ENCODE measurements at places on chromosomes 12 and 14.

- DNase-seq: no peak
These were observed 16.4 kb upstream of the KCNA5 start for GRCh38 chr12:5027046-5027821.

- peak; percentile 20 for DNase-seq
These were observed 2.3 kb upstream of the HSPB8 start for GRCh38 chr12:119176267-119177055.

DNA sequence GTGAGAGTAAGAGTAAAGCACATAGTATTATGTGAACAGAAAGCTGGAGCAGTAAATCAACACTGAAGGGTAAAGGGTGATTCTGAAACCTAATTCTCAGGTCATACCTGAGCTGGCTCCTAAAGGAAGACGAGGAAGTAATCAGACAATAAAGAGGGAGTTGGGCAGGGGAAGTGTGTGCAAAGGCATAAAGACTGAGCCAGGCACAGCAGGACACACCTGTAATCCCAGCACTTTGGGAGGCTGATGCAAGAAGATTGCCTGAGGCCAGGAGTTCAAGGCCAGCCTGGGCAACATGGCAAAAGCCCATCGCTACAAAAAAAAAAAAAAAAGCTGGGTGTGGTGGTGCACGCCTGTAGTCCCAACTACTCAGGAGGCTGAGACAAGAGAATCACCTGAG lies 9.6 kb downstream of the ARF3 start:
- DNase-seq: no peak

DNA sequence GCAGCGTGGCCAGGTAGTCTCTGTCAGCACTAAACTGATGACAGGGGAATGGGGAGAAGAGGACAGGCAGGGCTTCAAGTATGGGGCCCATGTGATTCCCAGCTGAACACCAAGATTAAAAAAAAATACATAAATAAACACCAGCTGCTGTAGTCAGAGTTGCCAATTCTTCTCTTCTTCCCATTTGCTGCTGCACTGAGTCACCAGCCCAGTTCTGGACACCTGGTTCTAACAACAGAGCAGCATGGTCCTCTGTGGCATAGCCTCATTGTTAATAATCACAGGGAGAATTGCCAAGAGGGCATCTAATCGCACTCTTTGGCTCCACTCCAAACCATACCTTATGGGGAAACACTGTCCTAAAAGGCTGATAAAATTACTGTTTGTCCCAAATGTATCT lies 15.1 kb downstream of the PPM1H start:
- no peak for DNase-seq

DNA sequence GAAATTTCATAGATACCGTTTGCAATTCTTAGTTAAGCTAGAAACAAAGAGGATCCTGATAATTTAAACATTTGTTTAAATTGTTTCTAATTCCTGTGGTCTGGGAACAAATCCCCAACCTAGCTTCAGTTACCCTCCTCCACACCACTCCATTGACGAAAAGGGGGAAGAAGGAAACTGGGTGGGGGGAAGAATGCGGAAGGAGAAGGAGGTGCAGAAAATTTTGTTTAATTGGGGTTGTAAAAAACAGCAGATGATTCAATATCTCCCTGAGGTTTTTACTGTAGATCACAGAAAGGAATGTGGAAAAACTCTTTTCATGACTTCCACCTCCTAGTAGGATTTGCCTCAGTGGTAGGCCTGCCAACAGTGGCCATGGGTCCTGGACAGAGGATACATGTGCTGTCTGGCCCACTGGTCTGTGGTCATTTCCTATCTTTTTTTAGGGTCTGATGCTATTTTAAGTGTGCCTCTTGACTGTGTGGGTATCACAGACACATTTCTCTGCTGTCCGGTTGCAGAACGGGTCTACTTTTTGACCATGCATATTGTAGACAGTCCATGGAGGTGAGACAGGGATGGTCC lies 122.9 kb upstream of the PCED1B start:
- no peak for DNase-seq

DNA sequence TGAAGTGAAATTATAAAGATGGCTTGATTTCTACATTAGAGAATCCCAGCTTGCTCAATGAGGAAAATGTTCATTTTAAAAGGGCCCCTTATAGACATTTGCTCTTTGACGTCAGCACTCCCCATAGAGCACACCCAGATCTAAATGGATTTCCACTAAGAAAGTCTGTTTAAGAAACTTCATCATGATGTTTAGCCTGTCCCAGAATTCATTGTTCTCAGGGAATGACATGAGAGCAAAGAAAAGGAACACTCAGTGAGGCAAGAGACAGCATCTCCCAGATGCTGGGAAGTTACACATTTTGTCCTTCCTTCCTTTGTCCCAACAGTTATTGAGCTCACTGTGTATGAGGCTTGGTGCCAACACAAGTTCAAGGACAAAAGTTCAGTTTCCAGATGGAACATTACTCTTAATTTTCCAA lies 4.9 kb downstream of the PHLDA1 start:
- no peak for DNase-seq

DNA sequence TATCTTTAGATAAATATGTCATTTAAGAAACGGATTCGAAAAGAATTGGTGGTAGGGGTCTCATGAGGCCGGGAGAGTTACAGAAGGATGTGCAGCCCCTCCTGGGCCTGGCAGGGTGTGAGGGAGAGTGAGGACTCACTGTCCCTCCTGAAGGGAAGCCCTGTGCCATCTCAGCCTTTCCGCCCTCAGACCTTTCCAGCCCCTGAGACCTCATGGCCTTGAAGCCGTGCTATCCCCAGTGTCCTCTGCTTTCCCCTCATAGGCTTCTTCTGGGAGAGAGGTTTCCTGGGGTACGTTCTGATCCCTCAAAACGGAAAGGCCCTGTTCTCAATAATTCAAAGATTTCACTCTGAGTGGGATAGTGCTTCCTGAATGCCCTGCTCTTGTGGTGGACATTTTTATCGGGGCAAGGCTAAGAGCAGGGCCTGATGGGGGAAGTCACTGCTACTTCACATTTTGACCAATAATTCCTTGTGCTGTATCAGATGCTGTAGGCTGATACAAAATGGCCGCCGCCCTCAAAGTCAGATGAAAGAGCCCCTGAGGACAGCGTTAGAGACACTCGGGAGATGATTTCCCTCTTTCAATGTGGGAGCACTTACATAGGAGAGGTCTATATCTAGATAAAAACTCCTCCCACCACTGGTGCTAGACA lies 1.3 kb downstream of the CD4 start:
- no peak for DNase-seq

DNA sequence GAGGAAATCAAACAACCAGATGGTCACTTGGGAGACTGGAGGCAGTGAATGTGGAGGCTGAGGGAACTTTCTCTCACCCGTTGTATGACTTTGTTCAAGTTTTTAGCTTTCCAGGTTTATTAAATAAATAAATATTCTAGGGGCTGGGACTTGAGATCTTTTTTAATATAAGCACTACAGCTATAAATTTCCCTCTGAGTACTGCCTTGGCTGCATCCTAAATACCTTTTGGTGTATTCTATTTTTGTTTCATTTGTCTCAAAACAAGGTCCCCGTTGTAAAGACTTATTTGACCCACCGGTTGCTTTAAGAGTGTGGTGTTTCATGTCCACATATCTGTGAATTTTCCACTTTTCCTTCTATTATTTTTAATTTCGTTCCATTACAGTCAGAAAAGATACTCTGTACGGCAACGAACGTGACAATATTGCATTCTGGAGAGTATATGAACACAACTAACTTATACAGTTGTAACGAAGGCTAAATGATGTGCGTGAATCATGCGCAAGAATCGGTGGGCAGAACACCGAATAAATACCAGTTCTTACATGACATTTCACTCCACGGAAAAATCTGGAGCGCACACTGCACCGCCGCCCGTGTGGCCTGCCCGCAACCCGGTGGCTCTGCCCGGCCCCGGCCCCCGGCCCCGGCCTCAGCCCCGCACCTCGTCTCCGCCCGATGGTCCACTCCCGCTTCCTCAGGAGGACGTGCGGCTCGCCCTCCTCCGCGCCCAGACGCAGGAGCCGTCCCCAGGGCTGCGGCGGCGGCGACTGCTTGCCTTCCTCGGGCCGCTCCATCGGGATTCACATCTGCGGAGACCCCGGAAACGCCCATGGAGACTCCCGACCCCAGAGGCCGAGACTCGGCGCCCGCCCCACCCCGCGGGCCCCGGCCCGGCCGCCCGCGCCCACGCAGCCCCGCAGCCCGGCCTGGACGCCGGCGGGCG lies 602 bp downstream of the CHFR start:
- DNase-seq: no peak

- DNase-seq: no peak
These were observed 107.0 kb downstream of the ADAMTS20 start for GRCh38 chr12:43444940-43445564.

DNA sequence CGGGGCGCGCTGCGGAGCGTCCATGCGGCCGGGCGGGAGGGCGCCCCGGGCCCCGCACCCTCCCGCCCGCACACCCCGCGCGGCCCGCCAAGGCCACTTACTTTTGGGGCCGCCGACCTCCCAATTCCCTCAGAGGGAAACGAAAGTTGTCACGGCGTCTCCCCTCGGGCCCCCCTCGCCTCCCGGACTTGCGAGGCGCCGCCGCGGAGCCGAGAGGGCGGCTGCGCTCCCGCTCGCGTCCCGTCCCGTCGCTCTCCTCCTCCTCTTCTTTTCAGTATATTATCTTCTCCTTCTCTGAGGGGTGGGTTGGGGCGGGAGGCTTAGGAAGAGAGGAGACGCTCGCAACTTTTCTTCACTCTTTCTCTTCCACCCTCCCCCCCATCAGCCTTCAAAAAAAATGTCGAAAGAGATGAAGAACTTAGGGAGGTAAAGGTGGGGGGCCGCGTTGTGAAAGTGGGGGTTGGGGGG lies 613 bp downstream of the DUSP16 start:
- no peak for DNase-seq

DNA sequence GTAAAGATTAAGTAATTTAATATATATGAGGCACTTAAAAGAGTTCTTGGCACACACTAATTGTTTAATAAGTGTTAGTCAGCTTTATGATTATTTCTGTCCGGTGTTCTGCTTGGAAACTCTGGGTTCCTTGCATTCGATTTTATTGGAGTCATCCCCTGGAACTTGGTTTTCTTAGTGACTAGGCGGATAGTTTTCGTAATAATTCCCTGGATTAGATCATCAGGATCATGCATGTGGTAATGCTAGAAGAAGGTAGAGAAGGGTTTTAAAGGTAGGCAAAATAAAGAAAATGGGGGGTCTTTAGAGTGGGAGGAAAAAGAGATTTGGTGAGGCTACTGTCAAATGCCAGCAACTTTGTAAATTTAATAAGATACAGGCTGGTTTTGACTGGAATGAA lies 88.4 kb downstream of the MYF5 start:
- no peak for DNase-seq

DNA sequence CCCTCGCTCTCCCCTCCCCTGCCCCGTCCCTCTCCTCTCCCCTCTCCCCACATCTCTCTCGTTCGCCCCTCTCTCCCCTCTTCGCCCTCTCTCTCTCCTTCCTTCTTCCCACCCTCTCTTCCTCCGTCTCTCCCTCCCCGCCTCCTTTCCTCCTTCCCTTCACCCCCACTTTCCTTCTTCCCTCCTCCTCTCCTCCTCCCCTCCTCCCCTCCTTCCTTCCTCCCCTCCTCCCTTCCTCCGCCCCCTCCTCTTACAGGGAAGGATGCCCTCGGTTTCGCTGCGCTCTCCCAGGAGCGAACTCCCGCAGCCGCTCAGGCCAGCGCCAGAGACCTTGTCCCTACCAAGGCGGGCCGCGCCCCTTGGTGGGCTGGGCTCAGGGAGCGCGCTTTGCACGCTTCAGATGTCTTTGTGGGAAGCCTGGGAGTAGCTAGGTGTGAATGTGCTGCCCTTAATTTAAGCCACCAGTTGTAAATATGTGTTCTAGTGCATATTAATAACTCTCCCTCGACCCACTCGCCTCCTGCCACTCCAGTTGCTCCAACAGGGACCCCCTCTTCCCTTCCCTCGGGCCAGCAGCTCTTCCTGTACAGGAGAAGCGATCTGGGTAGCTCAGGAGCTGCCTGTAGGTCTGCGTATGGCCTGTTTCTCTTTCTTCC lies 13.3 kb upstream of the MAP3K9 start:
- no peak for DNase-seq

GRCh38 chr12:84375449-84376170 lies 537.0 kb downstream of the SLC6A15 start:
- no peak for DNase-seq

DNA sequence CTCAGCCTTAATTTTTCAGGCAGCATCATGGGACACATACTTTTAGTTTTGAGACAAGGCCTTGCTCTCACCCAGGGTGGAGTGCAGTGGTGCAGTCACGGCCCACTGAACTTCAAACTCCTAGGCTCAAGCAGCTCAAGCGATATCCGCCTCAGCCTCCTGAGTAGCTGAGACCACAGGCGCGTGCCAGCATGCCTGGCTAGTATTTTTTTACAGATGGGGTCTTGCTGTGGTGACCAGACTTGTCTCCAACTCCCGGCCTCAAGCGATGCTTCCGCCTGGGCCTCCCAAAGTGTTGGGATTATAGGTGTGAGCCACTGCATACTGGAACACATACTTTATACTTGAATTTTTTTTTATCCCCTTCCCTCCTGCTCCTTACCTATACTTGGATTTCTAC lies 2.8 kb downstream of the RDH5 start:
- DNase-seq: no peak
